Activated T-helper 17 cell treated with anti-CD3 and anti-CD28 coated beads, Interleukin-2, amount 50 U/mL, for 72 hours (primary cell): ENCODE measurements at places on chromosomes 4 and X. TPM values are rescaled to one million over a fixed set of nuclear protein-coding genes. Genes with fewer than 3 reads are reported as not detected.
A peak's percentile ranks its signal among the peaks of the same experiment; 100 is the strongest.

DNA sequence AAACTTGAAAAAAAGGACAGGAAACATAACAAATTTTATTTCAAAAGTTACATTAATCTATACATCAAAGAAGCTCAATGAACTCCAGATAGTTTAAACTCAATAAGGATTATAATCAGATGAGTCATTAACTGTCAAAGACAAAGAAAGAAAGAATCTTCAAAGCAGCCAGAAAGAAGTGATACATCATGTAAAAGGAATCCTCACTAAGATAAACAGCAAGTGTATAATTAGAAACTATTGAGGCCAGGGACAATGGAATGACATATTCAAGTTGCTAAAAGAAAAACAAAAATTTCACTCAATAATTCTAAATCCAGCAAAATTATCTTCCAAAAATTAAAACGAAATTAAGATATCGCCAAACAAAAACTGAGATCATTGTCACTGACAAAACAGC lies 161.6 kb upstream of the NWD2 start:
- H3K36me3 ChIP-seq: no peaks in the 10 kb centered on the region
- ATAC-seq: no peak
- H3K27ac ChIP-seq: no peak overlapping the region

GRCh38 chrX:40007131-40007755 lies 90.5 kb downstream of the BCOR start:
- H3K4me3 ChIP-seq: peak overlapping the region; percentile 32
- H3K4me1 ChIP-seq: no peaks in the 10 kb centered on the region

DNA sequence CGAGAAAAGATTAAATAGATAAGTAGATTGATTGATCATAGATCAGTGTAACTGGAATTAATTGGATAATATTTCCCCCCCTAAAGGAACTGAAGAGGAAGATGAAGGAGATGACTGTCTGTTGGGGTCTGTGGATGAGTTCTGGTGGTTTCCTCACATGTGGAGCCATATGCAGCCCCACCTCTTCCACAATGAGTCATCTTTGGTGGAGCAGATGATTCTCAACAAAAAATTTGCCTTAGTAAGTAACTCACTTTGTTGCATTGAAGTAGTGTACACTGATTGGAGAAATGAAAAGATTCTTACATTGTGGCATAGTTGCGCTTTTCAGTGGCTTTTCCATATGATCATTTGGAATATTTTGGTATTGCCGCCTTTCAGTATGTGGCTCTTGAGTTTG lies 80.4 kb downstream of the NDST3 start:
- no peak overlapping the region for H3K4me3 ChIP-seq
- peaks cover 3% of the 10 kb centered on the region for H3K27me3 ChIP-seq
- H3K27ac ChIP-seq: no peak overlapping the region
- no peak for ATAC-seq
- H3K4me1 ChIP-seq: no peaks in the 10 kb centered on the region
- H3K36me3 ChIP-seq: no peaks in the 10 kb centered on the region

DNA sequence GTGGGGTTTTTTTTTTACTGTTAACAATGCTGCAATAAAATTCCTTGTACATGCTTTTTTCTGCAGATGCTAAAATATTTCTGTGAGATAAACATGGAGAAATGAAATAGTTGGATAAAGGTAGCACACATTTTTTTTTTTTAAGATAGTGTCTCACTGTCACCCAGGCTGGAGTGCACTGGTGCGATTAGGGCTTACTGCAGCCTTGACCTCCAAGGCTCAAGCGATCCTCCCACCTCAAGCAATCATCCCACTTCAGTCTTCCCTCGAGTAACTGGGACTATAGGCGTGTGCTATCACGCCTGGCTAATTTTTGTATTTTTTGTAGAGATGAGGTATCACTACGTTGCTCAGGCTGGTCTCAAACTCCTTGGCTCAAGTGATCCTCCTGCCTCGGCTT lies 1.8 kb upstream of the HUWE1 start:
- H3K27me3 ChIP-seq: no peaks in the 10 kb centered on the region
- no peaks in the 10 kb centered on the region for H3K4me1 ChIP-seq
- peak overlapping the region; percentile 22 for H3K4me3 ChIP-seq
- no peak overlapping the region for H3K27ac ChIP-seq
- no peak for ATAC-seq

- no peaks in the 10 kb centered on the region for H3K27me3 ChIP-seq
- no peak overlapping the region for H3K4me3 ChIP-seq
- H3K27ac ChIP-seq: no peak overlapping the region
- no peak for ATAC-seq
- peaks cover 45% of the 10 kb centered on the region for H3K36me3 ChIP-seq
Measured at GRCh38 chrX:130245441-130245840, 23.3 kb downstream of the ZNF280C start.

GRCh38 chr4:120873554-120873953 lies 49.0 kb downstream of the PRDM5 start:
- no peaks in the 10 kb centered on the region for H3K4me1 ChIP-seq
- H3K27me3 ChIP-seq: peaks cover 8% of the 10 kb centered on the region
- no peaks in the 10 kb centered on the region for H3K36me3 ChIP-seq
- H3K4me3 ChIP-seq: no peak overlapping the region

- no peak overlapping the region for H3K4me3 ChIP-seq
- H3K27ac ChIP-seq: no peak overlapping the region
- peaks cover 6% of the 10 kb centered on the region for H3K4me1 ChIP-seq
- H3K36me3 ChIP-seq: no peaks in the 10 kb centered on the region
Measured at GRCh38 chr4:123488916-123489315, 92.3 kb downstream of the SPRY1 start.

DNA sequence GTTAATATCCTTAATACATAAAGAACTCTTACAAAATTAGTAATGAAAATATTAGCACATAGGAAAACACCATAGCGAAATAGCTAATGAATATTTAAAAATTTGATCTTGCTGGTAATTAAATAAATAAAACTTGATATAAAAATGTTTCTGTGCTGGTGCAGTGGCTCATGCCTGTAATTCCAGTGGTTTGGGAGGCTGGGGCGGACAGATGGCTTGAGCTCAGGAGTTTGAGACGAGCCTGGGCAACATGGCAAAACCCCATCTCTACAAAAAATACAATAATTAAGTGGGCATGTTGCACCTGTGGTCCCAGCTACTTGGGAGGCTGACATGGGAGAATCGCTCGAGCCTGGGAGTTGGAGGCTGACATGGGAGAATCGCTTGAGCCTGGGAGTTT lies 7.6 kb downstream of the FAM199X start:
- H3K4me1 ChIP-seq: peaks cover 10% of the 10 kb centered on the region
- ATAC-seq: no peak
- no peak overlapping the region for H3K27ac ChIP-seq
- H3K4me3 ChIP-seq: no peak overlapping the region
- no peaks in the 10 kb centered on the region for H3K27me3 ChIP-seq

DNA sequence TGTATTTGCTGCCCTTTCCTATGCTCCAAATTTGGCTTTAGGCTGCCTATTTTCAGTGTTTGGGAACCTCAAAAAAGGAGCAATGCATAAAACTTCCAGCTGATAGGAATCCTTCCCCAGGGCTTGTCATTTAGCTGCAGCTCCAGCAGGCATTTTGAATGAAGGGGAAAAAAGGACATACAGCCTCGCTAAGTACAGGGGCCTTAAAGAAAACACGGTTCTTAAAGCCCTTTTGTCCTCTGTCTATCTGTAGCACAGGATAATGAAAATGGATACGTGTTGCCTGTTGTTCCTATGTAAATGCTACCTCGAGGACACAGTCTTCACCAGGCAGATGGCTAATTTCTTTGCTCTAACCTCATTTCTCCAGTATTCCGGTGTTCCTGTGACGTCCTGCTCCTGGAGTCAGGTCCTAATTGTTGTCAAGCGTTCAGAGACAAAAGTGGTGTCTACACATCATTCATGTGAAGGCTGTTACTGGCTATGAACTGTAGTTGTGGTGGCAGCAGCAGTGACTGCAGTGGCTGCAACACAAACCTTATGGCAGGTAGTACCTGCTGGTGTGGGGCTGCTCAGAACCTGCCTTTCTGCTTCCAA lies 117.4 kb downstream of the MGST2 start:
- H3K36me3 ChIP-seq: no peaks in the 10 kb centered on the region
- no peaks in the 10 kb centered on the region for H3K27me3 ChIP-seq
- no peak overlapping the region for H3K4me3 ChIP-seq
- no peaks in the 10 kb centered on the region for H3K4me1 ChIP-seq
- ATAC-seq: no peak

- no peaks in the 10 kb centered on the region for H3K27me3 ChIP-seq
- no peak overlapping the region for H3K27ac ChIP-seq
- H3K4me3 ChIP-seq: peak overlapping the region; percentile 80
- peak; percentile 13 for ATAC-seq
Measured at GRCh38 chrX:41923978-41924683, 777 bp upstream of the CASK start.

GRCh38 chr4:33996075-33996718 lies 2248.1 kb downstream of the ARAP2 start:
- ATAC-seq: no peak
- H3K27ac ChIP-seq: no peak overlapping the region
- no peaks in the 10 kb centered on the region for H3K27me3 ChIP-seq
- H3K4me3 ChIP-seq: no peak overlapping the region
- H3K36me3 ChIP-seq: no peaks in the 10 kb centered on the region

- peaks cover 22% of the 10 kb centered on the region for H3K36me3 ChIP-seq
- peaks cover 38% of the 10 kb centered on the region for H3K4me1 ChIP-seq
- no peak overlapping the region for H3K4me3 ChIP-seq
Measured at GRCh38 chr4:7872264-7872771, 67.3 kb downstream of the AFAP1 start.

GRCh38 chr4:150264595-150265161 lies 186.4 kb downstream of the DCLK2 start:
- no peak overlapping the region for H3K27ac ChIP-seq
- H3K36me3 ChIP-seq: peaks cover 65% of the 10 kb centered on the region
- no peak for ATAC-seq
- peaks cover 13% of the 10 kb centered on the region for H3K4me1 ChIP-seq
- no peak overlapping the region for H3K4me3 ChIP-seq

- ATAC-seq: no peak
- no peaks in the 10 kb centered on the region for H3K36me3 ChIP-seq
- H3K4me1 ChIP-seq: no peaks in the 10 kb centered on the region
- H3K4me3 ChIP-seq: no peak overlapping the region
Measured at GRCh38 chrX:79288733-79289132, 78.4 kb downstream of the ITM2A start.

The ZNF711 gene
- 0.16 TPM for total RNA-seq

The DIPK2B gene
- total RNA-seq: 0.11 TPM

The GRIA3 gene
- not detected for total RNA-seq

The RIPPLY1 gene
- total RNA-seq: not detected

The ZXDA gene
- total RNA-seq: 2.2 TPM

The UGT2A1 gene
- total RNA-seq: not detected

The ZCCHC18 gene
- 2.0 TPM for total RNA-seq

The OTUD6A gene
- not detected for total RNA-seq

The HSFX3 gene
- total RNA-seq: not detected
